ENCODE measurements at places on chromosomes 7 and 10.

DNA sequence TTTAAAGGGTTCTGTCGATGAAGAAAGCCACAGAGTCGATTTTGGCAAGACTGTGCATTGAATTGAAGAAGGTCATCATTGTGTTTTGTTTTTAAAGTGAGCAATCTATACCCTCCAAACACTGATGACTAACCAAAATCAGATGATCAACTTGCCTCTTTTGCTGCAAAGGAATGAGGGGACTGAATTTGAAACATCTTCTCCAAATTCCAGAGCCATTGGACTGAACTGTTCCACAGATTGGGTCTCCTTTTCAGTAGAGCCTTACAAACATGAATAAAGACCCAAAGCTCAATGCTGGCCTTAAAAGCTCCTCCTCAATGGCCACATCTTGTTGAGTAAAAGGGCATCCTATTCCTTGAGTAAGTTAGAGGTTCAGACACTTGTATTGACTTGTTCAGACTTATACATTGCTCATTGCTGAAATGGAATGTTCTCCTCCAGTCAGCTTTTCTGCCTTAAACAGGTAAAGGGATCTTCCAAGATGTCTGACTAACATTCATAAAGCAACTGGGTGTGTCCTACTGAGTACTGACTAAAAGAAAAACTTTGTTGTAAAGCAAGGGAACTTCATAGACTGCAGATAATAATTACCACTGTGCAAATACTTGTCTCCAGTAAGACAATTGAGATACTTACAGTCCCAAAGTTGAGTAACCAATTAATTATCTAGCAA, 630.6 kb downstream of the KCNMA1 start:
- DNase-seq = no peak

DNA sequence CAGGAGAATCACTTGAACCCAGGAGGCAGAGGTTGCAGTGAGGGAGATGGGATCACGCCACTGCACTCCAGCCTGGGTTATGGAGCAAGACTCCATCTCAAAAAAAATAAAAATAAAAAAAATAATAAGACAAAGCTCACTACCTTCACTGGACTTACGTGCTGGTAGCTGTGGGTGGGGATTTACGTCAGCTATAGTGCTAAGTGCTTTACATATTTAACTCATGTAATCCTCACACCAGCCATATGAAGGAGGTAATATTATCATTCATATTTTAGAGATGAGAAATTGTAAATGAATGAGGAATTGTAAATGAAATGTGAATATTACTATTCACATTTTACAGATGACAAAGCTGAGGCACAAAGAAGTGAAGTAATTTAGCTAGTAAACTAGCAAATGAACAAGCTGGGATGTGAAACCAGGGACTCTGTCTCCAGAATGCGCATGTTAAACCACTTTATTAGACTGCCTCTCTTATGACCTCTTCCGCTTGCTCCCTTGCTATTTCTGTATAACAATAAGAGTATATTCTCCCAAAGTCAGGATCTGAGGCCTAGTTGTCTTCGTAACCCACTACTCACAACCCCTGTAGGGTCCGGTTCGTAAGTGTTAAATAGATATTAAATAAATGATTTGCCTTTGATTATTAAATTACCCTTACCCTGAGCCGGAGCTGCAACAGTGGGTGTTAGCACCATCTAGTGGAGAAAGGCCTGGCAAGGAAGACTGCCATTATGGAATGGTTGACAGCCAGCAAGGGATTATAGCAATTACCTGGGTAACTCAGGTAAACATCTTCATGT, 70.2 kb downstream of the HTR7 start:
- no peak for DNase-seq

DNA sequence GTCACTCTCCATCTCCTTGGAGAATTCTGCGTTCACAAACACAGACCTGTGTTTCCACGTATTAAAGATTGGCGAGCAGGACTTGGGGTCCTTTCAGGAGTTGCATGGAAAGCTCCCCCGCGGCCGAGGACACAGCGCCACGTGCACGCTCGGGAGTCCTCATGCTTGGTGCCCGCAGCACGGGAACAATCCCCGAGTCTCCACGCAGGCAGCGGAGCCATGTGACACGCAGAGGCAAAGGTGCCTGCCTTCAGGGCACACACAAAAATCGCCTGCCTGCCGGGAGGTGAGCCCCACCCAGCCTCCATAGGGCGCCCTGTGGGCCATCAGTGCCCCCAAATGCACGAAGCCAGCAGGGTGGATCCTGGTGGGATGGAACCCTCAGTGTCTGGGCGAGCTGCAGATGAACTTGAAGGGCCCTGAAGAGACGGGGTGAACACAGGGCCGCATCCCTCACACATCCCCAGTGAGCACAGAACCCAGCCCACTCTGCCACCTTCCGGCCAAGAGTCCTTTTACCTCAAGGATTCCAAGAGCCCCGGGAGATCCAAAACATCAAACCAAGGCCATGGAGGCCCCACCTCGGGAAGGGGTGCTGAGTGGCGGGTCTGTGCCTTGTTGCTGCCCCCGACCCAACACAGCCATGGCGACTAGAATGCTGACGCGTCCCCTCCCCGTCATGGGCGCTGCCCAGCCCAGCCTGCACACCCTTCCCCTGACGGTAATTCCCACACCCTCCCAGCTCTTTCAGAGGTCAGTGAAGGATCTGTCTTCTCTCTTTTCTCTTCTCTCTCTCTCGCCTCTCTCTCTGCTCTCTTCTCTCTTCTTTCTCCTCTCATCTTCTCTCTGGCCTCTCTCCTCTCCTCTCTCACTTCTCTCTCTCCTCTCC, 55.9 kb downstream of the CFAP46 start:
- DNase-seq = no peak

GRCh38 chr7:74365322-74366022, 76.3 kb downstream of the CLIP2 start:
- no peak for DNase-seq

- DNase-seq = no peak
These were observed 136.9 kb upstream of the ASAH2 start for GRCh38 chr10:50388181-50388580.

- DNase-seq = no peak
These were observed 27.8 kb upstream of the LBX1 start for GRCh38 chr10:101257084-101257483.

DNA sequence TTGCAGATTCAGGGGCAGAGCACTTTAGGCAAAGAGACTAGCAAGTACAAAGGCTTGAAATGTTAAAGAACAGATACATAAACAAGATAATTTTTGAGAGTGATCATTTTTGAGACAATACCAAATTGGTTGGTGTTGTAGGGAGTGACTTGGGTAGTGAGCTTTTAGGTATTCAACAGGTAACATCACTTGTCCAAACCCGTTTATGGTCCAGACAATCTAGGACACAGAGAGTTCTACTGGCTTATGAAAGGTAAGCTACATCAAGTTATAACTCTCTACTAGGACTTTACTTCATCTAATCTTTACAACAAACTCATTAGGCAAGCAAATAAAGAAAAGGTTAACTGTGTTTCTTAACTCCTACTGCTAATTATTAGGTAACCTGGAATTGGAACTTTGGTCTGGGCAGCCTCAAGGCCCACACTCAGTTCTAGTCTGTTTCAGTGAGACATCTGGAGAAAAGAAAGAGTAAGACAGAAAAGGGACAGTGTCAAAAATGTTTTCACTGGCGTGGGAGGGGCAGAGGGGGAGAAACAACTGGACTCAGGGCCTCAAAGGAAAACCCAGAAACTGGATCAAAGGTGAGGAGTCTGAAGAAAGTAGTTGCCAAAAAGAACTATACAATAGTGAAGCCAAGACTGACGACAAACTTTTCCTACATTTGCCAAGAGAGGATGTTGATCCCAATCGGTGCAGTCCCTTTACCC, 39.2 kb downstream of the GNAT3 start:
- DNase-seq = no peak

- no peak for DNase-seq
These were observed 30.9 kb downstream of the LAMB1 start for GRCh38 chr7:107972075-107972482.

GRCh38 chr10:100109670-100110069, 28.0 kb upstream of the CPN1 start:
- DNase-seq = no peak

DNA sequence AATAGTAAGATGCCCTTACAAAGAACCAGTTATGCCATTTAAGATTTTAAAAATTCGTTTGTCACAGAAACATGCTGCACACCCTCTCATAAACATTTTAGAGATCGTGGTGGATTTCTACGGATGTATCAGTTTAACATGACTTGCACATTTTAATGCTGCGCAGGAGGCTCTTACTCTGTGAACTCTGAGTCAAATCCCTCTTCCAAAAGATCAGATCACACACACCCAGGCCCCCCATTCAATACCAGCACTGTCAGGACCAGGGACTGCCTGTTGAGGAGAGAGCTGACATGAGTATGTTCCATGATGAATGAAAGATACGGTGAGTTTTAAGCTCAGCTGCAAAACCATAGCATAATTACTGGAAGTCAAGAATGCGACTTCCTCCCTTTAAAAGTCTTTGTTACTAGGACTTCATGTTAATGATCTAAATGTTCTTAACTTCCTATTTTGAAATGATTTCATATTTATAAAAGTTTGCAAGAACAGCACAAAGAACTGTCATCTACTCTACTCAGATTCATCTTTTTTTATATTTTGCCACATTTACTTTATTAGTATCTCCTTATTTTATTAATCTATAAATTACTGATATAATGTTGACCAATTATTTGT, 500.2 kb downstream of the GLRX3 start:
- DNase-seq = no peak

DNA sequence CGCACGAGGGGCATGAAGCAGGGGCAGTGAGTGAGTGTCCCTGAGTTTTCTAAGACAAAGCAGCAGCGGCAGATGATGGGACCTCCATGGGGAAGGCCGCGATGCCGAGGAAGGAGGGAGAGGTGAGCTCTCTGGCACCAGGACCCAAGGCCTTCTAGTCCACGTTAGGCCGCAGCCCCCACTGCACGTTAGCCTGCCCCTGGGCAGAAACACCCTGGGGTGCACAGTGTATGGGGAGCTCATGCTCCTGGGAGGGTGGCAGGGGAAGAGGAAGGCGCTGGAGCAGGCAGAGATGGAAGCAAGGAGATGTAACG, 97.3 kb upstream of the IKZF1 start:
- DNase-seq = no peak

- DNase-seq = no peak
These were observed 14.5 kb downstream of the PYROXD2 start for GRCh38 chr10:98400482-98400881.

DNA sequence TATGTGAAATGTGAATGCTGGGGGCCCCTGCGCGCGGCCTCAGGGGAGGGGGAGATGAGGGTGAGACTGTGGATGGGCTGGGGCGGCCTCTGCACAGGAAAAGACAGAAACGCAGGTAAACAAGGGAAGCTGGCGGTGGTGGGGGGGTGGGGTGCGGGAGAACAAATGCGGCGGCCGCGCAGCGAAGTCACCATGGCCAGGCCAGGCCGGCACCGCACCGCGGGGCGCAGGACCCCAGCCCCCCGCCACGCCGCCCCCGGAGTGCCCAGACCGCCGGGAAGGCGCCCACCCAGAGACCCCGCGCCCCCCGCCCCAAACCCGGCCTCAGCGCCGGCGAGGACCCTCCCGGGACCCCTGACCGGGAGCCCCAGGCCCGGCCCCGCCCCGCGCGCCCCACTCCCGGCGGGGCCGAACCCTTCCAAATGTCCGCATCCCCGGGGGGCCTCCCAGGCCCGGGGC, 14.5 kb upstream of the DNAAF5 start:
- DNase-seq = no peak

DNA sequence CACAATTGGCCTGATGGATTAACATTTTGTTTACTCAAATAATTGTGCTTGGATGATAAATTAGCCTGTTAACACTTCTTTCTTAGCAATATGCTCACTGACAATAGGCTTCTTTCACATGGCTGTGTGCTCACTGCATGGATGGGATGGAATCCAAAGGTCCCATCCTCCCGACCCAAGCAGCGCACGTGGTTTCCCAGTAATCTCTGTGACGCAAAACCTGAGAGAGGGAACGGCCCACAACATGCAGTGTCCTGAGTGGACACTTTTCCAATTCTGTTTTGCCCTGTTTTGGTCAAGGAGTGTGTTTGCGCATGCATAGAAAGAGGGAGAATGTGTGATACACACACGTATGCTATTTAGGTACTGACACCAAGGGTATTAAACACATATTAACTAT, 42.1 kb upstream of the RASGEF1A start:
- DNase-seq = no peak

GRCh38 chr10:77582710-77583115, 54.9 kb downstream of the KCNMA1 start:
- no peak for DNase-seq
